ENCODE measurements at places on chromosomes 7 and 10.
A peak's percentile ranks its signal among the peaks of the same experiment; 100 is the strongest.

- DNase-seq = peak; percentile 42
These were observed 17.8 kb upstream of the ZKSCAN1 start for GRCh38 chr7:99997545-99998137.

GRCh38 chr7:42151309-42151708 is 85.7 kb downstream of the GLI3 start:
- no peak for DNase-seq

GRCh38 chr10:102581401-102581800 is 62.9 kb upstream of the TRIM8 start:
- DNase-seq = no peak

- no peak for DNase-seq
These were observed 37.5 kb downstream of the PWWP2B start for GRCh38 chr10:132434405-132435005.

DNA sequence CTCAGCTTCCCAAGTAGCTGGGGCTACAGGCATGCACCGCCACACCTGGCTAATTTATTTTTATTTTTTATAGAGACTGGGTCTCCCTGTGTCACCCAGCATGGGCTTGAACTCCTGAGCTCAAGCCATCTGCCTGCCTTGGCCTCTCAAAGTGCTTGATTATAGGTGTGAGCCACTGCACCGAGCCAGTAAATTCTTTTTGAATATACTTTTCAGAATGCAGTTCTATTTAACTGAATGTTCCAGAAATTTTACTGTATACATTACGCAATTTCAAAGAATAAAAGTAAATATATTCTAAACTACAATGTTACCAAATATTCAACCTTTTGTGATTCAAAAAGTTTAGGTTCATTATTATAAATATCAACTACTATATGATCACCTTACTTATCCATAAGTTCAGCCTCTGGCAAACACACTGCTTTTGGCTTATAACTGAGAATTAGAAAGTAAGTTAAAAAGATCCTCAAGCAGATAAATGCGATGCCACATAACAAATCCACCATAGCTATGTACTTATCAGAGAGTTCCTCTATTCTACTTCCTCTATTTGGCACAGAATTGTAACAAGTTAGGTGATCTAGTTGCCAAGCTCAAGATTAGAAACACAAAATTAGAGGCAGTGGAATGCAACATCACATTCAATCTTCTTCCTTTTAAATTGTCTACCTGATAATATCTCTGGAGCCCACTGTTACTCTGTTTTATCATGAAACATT is 118.2 kb downstream of the ANK3 start:
- DNase-seq = no peak

DNA sequence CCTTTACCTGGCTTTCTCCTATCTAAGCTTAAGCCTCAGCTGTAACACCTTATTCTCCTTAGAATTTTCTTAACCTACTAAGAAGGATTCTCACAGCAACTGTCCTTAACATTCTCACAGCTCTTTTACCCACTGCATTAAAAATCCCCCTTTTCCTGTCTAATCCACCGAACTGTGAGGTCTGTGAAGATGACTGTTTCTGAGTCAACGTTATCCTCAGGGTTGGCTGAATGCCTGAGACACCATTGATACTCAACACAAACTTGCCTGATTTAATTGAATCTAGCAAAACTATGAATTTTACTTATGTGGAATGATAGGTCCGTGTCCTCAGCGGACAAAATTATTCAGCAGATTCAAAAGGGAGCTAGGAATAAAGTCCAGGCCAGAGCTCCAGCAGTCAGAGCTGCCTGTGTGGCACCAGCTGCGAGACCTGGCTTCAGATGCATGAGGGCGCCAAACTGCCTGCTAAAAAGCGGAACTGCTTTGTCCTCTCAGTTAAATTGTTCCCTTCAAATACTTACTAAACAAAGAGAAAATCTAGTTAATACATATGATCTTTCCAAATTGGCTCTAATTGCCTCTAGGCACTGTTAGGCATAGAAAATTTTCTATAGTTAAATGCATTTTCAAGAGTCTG is 33.4 kb upstream of the VWDE start:
- DNase-seq = no peak

DNA sequence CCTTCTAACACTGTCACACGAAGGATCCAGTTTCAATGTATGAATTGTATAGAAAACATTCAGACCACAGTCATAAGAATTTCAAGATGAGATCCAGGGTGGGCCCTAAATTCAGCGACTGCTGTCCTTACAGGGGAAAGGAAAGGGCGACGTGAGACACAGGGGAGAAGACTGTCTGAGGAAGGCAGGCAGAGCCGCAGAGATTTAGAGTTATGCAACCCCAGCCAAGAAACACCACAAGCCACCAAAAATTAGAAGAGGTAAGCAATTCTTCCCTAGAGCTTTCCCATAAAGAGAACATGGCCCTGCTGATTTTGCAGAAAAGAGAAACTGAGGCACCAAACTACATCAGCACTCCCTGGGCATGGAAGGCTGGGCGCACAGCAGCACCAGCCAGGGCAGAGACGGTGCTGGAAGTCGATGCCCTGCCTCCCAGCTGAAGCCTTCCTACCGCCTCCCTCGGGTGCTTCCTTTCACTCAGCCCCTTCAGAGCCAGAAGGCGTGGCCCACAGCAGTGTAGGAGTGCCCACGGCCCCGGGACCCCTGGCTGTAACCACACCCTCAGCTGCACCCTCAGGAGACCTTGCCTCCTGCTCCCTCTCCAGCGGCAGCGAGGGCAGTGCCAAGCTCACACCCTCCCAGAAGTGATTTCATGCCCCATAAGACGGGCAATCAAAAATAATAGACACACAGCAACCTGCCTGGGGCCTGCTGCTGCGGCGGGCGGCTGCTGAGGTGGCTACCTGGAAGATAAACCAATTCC is 81.0 kb upstream of the LRRC4 start:
- DNase-seq = no peak

DNA sequence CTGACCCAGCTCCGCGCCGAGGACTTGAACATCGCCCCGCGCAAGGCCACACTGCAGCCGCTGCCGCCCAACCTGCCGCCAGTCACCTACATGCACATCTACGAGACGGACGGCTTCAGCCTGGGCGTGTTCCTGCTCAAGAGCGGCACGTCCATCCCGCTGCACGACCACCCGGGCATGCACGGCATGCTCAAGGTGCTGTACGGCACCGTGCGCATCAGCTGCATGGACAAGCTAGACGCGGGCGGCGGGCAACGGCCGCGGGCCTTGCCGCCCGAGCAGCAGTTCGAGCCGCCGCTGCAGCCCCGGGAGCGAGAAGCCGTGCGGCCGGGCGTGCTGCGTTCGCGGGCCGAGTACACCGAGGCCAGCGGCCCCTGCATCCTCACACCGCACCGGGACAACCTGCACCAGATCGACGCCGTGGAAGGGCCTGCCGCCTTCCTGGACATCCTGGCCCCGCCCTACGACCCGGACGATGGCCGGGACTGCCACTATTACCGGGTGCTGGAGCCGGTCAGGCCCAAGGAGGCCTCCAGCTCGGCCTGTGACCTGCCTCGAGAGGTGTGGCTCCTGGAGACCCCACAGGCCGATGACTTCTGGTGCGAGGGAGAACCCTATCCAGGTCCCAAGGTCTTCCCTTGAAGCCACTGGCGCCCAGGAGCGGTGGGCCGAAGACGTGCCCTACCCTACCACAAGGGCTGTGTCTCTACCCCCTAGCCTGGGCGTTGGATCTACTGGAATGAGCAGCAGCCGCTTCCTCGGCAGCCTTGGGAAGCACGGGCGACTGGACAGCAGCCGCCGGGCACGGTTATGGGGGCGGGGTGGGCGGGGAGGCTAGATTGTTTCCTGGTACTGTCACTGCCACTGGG is 945 bp downstream of the ADO start:
- no peak for DNase-seq

GRCh38 chr10:76205361-76205760 is 773.9 kb downstream of the LRMDA start:
- no peak for DNase-seq

GRCh38 chr10:99756159-99756558 is 24.1 kb downstream of the CUTC start:
- DNase-seq = no peak

DNA sequence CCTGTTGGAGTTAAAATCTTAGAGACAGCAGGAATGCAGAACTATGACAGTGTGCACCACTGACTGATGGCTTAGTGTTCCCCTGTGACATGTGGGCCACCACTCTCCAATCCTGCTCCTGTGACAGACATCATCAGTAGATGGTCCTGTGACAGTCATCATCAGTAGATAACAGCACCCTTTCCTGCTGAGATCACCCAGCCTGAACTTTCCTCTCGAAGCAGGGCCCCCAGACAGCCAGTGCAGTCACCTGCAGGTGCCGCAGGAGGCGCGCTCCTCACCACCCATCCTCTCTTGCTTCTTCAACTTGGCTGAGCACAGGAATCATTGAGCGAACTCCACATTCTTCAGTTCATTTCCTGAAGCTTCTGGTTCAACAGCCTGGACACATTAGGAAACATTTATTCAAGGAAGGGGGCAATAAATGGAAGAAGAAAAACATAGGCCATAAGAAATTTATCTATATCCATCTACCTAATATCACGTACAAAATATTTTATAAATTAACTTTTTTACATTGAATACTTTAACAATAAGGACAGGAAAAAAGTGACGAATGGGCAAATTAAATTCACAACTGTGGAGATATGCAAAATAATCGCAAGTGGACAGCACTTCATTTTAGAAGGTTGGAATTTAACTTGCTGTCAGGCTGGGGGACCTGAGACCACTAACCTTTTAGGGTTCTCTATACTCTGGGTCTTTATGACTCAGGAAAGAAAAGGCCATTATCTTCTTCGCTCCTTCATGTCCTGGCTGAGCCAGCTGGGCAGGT is 32.0 kb upstream of the MKI67 start:
- DNase-seq = no peak

GRCh38 chr7:38007096-38007495 is 86.7 kb downstream of the EPDR1 start:
- DNase-seq = no peak

GRCh38 chr7:41834805-41835694 is 132.2 kb upstream of the INHBA start:
- no peak for DNase-seq

DNA sequence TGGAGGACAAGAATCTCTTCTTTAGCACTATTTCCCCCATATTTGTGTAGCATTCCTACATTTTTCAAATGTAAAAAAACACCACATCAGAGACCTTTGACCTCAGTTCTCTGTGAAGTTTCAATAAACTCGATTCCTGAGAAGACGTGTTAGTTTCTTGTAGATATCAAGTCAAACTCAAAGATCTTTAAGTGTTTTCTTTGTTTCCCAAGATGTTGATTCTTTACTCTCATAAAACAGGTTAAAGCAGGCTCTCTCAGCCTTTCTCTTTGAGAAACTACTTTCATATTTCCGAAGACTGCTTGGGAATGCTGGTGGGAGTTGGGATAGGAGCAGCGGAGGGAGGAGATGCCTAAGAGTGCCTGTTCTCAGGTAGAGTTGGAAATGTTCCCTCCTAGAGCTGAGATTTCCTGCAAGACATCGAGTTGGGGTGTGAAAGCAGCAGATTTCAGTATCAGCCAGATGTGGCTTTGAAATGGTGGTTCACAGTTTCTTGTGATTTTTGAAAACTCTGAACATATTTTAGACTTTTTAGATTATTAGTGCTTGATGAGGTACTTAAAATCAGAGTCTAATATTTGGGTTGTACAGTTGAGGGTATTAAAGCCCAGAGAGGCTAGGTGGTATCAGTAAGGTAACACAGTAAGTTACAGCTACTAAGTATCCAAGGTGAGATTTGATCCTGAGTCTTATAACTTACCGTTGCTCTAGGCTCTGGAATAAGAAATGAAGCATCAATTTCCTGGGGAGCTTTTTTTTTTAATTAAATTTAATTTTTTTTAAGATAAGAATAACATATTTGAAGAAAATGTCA is 13.9 kb downstream of the ADK start:
- DNase-seq = no peak

DNA sequence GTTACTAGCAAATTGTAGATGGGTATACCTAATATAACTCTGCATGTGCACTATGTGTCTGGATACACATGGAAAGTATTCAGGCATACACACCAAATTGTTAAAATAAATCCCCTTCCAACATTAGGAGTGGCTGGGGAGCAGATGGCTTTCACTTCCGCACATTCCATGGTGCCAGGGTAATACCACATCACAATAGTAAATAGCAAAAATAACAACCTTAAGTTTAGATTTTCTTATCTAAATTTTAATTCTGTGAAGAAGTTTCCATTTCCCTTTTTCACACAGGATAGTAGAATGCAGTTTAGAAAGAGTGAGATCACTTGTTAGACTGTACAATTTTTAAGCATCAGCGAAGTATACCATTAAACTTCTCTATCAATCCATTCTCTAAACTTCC is 5.8 kb upstream of the ALOX5 start:
- no peak for DNase-seq

DNA sequence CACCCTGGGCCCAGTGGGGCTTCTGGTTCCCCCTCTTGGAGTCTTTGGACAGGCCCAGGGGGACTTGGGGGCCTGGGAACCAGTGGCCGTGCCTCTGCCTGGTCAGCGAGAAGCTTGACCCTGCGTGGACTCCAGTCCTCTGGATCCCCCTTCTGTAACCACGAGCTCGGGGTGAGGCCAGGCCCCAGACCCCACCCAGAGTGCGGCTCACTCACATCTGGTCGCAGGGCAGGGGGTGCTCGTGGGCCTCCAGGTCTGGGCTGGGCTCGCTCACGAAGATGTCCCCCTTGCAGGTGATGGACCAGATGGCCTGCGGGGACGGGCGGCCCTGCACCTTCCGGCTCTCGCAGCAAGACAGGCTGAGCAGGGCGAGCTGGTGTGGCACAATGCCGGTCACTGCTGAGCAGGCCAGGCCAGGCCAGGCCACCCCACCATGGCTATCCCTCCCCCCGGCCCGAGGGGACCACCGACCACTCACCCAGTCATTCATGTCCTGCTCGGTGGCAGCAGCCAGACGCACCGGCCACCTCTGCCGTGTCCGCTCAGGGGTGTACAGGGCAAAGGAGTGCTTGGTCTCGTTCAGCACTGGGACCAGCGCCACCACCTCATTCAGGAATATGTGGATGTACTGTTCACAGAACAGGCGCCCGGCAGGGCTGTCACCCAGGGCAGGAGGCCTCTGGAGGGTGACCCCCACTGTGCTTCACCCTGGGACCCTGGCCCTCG is 19.7 kb downstream of the BHLHA15 start:
- no peak for DNase-seq

DNA sequence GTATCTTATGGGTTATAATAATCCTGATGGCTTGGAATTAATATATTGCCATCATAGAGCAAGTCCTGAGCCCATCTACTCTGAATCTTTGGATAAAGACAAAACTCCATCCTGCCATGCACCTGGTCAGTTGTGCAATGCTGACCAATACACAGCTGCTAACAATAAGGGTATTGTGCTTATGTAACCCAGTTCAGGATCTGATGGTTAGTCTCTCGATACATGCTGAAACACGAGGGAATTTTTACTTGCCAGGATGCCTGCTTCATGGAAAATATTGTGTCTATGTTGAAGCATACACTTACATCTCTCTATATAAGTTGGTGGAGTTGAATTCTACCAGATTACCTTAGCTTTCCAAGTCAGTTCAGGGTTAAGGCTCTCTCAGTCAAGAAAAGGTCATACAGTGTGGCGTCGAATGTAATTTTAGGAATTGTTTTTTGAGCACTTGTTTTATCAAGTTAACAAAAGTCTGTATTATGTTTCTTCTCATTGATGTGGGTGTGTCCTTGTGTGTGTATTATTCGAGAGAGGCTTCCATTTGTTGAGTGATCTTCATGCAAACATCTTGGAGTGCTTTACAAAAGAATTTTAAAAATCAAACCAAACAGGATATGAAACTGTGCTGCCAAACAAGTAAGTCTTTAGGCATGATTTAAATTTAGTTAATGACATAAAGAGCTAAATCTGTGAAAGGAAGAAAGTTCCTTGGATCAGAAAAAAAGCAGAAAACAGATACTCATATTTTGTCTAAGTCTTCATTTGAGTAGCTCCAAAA is 449.1 kb downstream of the SUGCT start:
- no peak for DNase-seq
